ENCODE measurements at places on chromosomes 2 and 18.

DNA sequence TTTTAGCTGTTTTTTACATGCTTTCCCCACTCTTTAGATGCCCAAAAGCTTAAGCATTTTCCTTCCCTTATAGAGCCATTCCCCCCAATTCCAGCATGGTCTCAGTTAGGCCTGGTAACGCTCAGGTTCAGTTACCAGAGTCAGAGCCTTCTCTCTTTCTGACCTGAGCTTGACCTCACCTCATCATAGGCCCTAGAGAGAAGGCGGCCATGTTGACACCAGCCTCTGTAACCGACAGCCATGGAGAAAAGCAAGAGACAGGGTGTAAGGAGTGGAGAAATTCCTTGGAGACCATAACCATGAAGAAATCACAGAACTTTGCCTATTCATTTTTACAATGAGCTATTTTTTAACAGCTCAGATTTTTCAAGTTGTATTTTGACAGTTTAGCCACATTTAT lies 99.4 kb downstream of the RTN4 start:
- no peak for DNase-seq

DNA sequence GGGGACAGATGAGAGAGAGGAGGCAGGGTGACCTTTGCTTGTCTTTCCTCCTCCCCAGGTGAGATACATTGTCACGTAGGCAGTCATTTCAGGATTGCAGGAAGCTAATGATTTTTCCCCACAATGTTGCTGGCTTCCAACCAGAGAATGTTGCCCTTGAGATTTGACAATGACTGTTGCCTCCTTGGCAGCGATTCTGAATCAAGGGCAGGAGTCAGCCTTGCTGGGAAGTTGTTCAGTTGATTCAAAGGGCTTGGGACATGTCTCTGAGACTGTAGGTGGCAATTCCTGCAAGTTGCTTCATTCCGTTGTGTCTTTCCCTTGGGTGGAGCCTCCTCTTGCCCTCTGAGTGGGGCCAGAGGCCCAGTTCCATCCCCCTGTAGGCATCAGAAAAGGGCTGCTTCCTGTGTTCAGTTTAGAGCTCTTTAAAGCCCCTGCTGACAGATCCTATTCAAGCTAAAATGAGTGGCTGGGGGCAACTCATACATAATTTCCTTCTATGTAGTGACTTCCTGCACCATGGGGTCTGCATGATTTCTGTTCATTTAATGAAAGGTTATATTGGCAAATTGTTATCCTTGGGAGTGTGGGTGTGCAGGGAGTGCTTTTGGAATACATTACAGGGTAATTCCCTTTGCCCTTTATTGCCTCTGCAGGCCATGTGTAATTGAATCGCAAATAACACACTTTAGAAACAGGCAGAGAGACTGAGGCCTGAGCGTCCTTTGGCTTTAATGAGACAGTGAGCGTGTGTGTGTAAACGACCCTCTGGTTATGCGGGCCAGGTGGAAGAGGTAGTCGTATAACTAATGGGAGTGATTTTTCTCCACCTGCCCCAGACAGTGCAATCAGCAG lies 52.4 kb downstream of the GPR39 start:
- DNase-seq = no peak

- no peak for DNase-seq
Measured at GRCh38 chr18:48021273-48021914, 90.9 kb upstream of the SMAD2 start.

GRCh38 chr2:121058852-121059558 lies 226.0 kb downstream of the TFCP2L1 start:
- DNase-seq = no peak

DNA sequence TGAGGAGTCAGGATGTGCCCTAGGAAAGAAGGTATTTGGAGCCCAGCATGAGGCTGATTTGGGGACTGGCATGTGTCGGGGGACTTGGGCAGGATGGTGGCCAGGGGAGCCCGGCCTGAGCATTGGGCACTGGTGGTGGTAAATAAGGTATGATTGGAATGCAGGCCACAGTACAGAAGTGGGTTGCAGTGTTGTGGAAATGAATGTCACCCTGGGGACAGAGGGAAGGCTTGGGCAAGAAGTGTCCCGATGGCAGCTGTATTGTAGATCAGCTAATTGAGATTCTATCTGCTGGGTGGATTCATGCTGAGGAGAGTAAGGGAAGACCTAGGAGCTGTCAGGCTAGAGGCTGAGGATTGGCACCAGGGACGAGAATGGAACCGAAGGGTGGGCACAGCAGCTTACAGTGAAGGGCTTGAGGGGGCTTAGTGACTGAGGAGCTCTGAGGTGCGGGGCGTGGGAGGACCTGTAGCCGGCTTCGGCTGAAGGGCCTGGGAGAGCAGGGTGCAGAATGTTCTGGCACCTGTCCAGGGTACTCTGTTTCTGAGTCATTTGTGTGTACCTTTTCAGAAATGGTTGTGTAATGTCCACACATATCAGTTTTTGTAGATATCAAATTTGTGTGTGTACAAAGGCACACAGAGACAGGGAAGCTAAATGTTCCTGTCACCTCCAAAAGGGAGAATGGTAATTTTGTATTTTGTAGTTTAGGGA lies 170.2 kb downstream of the PRKCE start:
- no peak for DNase-seq

DNA sequence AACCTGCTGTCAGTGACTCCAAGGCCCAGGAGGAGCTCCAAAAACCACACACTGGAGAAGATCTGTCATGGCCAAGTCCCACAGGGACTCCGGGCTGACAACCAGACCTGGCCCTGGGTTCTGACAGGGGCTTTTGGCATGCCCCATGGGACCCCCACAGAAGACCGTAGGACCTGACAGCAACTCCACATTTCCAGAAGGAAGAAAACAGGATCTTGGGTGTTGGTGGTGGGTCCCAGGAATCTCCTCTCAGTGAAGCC lies 275.9 kb upstream of the HS6ST1 start:
- DNase-seq = no peak

- DNase-seq = peak; percentile 26
Measured at GRCh38 chr2:75162897-75163296, 36.4 kb downstream of the TACR1 start.

GRCh38 chr2:207317378-207317984 lies 151.7 kb upstream of the KLF7 start:
- DNase-seq = no peak

DNA sequence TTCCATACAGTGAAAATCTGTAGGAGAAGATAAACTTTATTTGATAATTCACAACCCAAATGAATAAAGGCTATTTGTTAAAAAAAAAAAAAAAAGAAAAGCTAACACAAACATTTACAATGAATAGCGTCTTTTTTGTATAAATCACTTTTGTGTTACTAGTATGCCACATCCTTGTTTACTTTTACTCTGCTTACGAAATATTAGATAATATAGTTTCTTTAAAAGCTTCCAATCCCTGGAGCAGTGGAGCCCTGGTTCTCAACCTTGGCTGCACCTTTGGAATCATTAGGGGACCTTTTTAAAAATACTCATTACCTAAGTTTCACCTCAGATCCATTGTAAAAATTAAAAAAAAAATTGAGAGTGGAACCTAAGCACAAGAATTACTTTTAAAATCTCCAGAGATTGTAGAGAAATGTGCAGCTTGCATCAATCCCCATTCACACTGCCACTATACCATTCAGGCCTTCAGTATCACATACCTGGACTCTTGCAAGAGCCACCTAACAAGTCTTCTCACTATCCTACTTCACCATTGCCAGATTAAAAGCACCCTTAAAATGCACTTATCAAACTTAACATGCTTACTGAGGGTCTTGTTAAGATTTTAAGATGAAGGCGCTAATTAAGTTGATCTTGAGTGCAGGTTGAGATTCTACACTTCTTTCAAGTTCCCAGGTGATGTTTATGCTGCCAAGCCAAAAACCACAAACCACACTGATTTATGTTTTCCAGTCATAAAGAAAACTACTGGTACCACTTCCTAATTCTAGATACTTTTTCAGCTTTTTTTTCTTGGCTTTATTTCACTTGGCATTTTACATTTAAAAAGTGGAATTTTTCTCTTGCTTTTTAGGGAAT lies 59.7 kb upstream of the ZC3H15 start:
- DNase-seq = no peak

- DNase-seq = no peak
Measured at GRCh38 chr2:142097711-142098110, 33.1 kb downstream of the LRP1B start.

- DNase-seq = no peak
Measured at GRCh38 chr2:88108796-88109195, 19.1 kb downstream of the FABP1 start.

- no peak for DNase-seq
Measured at GRCh38 chr2:104286841-104287240, 567.1 kb upstream of the POU3F3 start.

All from NCI-H82 (cell line).